ENCODE measurements at places on chromosomes 6 and 20. TPM values are rescaled to one million over a fixed set of nuclear protein-coding genes. Genes with fewer than 3 reads are reported as not detected.

Gene EFCAB8
- total RNA-seq, result not detected

Gene OVOL2
- total RNA-seq, result 0.18 TPM

Gene UBE3D
- 4.1 TPM for total RNA-seq

Gene C6orf118
- 0.17 TPM for total RNA-seq

Gene RSPO3
- 91.7 TPM for total RNA-seq

Gene VWA7
- total RNA-seq, result 2.0 TPM

Gene DACT2
- 0.20 TPM for total RNA-seq

Gene ENPP4
- 0.40 TPM for total RNA-seq

Gene SLC32A1
- not detected for total RNA-seq

Gene PCK1
- 0.09 TPM for total RNA-seq

Gene MEP1A
- total RNA-seq, result not detected

Gene FAM209A
- 0.17 TPM for total RNA-seq

Gene MAP7
- 28.2 TPM for total RNA-seq

Gene OTOR
- not detected for total RNA-seq

Gene ADGRF4
- 9.6 TPM for total RNA-seq

Gene THBD
- 32.0 TPM for total RNA-seq

Gene ZBTB22
- 4.1 TPM for total RNA-seq

Gene MATN4
- 0.06 TPM for total RNA-seq

Gene DYNLT2
- total RNA-seq, result 0.62 TPM

Gene PROCR
- 134 TPM for total RNA-seq

Gene TRIM38
- total RNA-seq, result 1.9 TPM

Gene NKAIN4
- total RNA-seq, result 9.4 TPM

Gene LTB
- total RNA-seq, result 0.38 TPM

Gene MAS1
- total RNA-seq, result not detected

Gene EGFL8
- 1.9 TPM for total RNA-seq

Gene ENPP1
- total RNA-seq, result 1.2 TPM

Gene KHDC1L
- total RNA-seq, result 0.40 TPM

Gene KCNK17
- total RNA-seq, result not detected

Gene PGC
- total RNA-seq, result not detected

Gene MAFB
- total RNA-seq, result 0.11 TPM

Gene PKHD1
- not detected for total RNA-seq

Gene SPATS1
- not detected for total RNA-seq
